ENCODE measurements at places on chromosomes 12 and 14.

DNA sequence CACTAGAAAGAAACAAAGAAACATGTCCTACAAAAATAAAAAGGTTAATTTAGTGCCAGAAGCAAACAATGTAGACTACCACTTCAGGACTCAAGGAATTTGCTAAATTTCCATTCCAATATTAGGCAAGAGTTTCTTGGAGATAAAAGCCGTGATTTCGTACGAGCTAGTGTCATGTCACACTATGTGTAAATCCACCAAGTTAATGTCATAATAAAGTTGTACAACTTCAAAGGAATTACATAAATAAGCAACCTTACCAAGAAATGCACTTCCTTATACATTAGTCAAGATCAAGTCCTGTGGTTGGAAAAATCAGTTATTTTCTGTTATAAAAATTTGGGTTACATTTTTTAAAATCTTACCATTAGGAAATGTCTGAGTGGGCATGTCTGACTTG is 1222.8 kb downstream of the GALC start:
- DNase-seq, result no peak

GRCh38 chr12:60174476-60174875 is 578.6 kb downstream of the SLC16A7 start:
- DNase-seq, result no peak

GRCh38 chr12:3510597-3510996 is 19.6 kb downstream of the PRMT8 start:
- DNase-seq, result no peak

DNA sequence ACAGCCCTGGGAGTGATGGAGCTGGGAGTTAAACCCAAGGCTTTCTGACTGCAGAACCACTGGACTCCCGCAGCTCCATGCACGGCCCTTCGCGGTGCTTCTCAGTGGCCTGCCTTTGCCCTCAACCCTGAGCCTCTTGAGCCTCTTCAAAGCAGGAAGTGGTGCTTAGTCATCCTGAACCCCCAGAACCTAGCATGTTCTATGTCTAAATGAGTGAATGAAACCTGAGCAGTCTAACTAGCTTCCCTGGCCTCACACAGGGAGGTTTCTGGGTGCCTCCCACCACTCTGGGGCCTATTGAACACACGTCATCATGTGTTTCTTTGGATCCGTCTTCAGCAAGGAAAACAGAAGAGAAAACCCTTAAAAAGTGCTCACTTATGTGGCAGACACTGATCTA is 117.9 kb upstream of the SFSWAP start:
- no peak for DNase-seq

GRCh38 chr12:47509398-47509851 is 196.4 kb downstream of the RPAP3 start:
- DNase-seq, result peak; percentile 31

DNA sequence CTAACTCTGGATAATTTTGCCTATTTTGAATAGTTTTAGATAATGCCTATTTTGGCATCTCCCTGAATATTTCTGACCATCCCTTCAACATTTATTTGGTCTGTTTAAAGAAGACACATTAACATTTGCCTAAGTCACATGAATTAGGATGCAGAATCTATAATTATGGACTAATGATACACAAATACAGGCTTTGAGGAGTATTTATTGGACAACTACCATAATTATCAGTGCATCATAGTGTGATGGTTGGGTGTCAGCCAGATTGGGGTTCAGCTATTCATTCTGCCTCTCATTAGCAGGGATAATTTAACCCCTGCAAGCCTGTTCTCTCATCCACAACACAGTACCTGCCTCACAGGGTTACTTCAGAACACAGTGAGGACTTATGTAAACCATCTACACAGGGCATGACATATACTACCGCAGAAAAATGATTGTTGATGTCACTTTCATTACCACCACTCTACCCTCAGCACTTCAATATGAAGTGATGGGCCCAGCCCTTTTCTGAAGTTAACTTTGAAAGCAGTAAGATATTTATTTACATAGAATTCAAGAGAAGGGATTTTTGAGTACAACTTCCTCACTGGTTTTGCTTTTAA is 14.4 kb downstream of the PRKCH start:
- DNase-seq, result no peak

DNA sequence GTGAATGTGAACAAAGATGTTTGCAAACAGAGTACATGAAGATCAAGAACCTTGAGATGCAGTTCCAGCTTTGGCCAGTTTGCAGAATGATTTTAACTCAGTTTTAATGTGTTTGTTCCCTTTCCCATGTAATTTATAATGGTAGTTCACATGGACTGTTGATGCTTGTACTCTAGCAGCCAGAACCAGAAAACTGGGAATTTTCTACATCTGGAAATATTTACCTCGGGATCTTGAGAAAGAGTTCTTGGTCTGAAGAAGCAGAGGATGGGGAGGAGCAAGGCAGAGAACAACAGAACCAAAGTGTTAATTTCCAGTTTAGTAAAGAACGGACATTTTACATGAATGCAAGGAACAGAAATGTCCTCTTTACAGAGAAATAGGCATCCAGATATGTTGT is 37.0 kb upstream of the PMCH start:
- no peak for DNase-seq

DNA sequence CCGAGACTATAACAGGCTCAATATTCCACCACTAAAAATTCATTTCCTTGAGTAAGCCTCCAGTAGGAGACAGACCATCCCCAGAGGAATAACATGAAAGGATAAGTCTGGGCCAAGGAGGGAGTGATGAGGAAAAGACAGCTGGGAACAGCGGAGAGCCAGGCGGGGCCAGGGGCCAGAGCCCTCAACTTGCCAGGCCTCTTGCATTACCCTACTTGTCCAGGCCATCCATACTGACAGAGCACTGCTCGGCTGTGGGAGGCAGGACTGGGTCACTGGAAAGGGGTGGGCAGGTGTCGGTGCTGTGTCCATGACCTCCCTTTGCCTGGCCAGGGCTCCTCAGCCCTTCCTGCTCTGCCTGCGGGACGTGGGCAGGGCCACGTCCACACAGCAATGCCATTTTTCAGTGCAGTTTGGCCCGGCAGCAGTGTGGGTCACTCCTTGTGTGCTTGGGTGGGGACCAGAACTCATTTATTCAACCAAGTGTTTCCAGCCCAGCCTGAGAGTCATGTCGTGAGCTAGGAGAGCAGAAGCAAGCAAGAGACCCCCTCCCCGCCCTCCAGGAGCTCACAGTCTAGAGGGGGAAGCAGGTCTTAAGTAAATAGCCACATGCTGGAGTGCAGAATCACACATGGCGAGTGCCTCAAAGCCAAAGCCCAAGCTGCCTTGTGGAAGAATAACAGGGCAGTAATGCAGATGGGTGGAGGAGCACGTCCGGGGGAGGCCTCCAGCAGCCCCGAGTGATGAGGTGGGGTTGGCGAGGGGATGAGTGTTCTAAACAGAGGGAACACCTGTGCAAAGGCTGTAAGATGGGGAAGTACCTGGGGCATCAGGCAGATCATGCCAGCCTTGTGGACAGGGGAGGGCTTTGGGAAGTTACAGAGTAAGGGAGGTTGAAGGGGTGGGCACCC is 8.9 kb upstream of the FAIM2 start:
- DNase-seq, result no peak

- DNase-seq, result no peak
These were observed 159.4 kb upstream of the GSC start for GRCh38 chr14:94929354-94929753.

DNA sequence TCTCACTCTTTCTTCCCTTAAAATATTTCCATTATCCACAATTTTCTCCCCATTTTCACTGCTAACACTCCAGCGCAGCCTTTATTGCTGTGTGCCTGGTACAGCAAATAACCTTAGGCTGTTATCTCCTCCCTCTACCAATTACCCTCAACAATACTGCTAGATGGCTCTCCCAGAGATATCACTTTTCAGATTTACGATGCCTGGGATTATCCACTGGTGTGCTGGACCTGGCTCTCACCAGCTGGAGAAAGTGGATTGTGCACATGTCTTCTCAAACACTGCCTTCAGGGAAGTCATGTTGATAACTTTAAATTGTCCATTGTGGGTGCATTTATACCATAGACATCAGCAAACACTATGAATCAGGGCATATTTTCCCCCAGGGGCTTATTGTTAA is 101.9 kb upstream of the ADAMTS20 start:
- no peak for DNase-seq

- DNase-seq, result peak; percentile 60
These were observed 623.3 kb downstream of the LRFN5 start for GRCh38 chr14:42229976-42230375.

DNA sequence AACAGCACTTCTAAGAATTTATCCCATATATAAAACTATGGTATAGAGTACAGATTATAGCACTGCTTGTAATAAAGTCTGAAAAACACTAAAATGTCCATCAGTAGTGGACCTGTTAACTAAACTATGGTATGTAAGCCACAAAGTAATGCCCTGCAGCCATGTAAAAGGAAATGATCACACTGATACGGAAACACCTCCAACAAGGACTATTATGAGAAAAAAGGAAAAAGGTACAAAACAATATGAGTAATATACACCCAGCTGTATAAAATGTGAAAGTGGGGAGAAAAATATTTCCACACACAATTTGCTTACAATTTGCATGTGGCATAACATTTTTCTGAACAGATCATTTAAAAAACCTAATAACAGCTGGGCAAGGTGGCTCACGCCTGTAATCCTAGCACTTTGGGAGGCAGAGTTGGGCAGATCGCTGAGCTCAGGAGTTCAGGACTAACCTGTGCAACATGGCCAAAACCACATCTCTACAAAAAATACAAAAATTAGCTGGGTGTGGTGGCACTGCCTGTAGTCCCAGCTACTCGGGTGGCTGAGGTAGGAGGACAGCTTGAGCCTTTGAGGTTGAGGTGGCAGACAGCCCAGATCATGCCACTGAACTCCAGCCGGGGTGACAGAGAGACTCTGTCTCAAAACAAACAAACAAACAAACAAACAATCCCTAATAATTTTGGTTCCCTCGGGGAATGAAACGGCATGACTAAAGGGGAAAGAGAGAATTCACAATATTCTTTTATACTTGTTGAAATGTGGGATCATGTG is 250.5 kb downstream of the MED13L start:
- no peak for DNase-seq

GRCh38 chr12:52798003-52798670 is 2.2 kb upstream of the KRT3 start:
- peak; percentile 91 for DNase-seq

- no peak for DNase-seq
These were observed 485 bp downstream of the PPP4R4 start for GRCh38 chr14:94174604-94175010.

- no peak for DNase-seq
These were observed 117.2 kb downstream of the PPM1H start for GRCh38 chr12:62817556-62818271.

DNA sequence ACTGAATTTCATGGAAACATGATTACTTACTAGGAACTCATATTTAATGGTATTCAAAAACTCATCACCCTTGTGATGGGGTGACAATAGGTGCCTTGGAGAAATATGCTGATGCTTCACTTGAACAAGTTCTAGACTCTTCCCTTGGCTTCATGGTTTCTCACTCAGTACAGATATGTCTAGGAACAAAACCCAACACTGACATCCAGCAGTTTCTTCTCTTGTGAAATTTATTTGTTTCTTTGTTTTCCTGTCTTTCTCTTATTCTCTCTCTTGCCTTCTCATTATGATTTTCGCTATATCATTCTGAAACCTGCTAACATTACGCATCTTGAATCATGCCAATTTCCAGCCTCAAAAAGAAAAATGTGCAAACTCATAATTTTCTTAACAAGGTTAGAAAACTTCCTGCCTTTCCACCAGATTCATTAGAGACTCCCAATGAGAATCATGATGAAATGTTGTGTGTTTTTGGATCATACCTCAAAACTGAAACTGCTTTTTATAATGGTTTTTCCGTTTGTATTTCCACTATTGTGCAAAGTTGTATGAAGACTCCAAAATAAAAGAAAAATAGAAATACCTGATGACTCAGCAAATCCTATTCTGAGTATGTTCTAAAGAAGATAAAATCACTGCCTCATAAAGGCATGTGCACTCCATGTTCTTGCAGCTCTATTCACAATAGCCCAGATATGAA is 1021.5 kb downstream of the TMEM121 start:
- no peak for DNase-seq

DNA sequence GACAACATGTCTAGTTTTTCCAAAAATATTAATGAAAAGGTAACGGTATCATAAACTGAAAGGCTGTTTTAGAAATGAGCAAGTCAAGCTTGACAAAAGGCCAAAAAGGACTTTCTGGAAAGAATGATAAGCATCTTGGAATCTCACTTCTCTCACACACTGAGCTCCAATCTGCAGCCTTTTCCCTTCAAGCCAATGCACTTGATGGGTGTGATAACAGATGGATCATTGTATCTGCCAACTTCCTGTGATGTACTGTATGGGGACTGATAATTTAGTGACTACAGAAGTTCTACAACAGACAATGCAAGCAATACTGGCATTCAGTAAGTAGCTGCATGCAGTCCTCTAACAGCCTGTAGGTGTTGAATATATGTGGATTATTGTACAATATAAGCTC is 147.1 kb downstream of the MED13L start:
- DNase-seq, result no peak

DNA sequence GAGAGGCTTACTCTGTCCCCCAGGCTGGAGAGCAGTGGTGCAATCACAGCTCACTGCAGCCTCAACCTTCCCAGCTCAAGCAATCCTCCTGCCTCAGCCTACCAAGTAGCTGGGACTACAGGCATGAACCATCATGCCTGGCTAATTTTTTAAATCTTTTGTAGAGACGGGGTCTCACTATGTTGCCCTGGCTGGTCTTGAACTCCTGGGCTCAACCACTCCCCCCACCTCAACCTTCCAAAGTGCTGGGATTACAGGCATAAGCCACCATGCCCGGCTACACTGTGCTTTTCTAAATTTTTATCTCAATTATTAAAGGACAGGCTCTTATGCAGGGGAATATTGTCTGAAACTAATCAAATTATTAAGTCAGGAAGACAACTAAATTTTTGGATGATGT is 44.6 kb downstream of the EML1 start:
- DNase-seq, result no peak

DNA sequence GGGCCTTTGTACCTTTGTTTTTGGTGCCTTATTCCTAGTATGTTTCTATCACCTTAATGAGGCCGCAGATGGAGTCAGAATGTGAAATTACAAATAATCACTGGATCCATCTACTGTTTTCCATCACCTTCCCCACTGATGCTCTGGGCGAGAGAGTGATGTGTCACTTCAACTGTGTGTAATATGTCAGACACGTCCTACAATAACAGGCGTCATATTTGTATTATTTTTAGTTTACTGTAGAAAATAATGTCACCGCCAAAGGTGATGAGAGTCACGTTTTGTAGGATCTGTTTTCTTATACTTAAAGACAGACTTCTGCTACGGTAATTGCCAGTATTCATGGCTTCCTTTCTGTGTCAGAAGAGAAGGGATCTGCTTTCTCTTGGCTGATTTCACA is 22.4 kb upstream of the P2RX4 start:
- no peak for DNase-seq

- DNase-seq, result peak; percentile 47
These were observed 72.0 kb downstream of the NUMB start for GRCh38 chr14:73386342-73386741.

DNA sequence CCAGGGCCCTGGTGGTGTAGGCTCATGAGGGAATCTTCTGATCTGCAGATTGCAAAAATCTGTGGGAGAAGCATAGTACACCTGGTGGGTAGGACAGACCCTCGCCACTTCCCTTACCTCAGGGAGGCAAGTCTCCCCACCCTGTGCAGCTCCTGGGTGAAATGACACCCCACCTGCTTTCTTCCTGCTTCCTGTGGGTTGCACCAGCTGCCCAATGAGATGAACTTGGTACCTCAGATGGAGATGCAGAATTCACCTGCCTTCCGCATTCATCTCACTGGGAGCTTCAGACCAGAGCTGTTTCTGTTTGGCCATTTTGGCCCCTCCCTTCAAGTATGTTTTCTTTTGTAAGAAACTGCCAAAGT is 4.7 kb downstream of the CLEC2D start:
- DNase-seq, result no peak
